Bone marrow (tissue), 2 donors: ENCODE measurements at places on chromosomes 5 and 9.

GRCh38 chr9:73137914-73138313 lies 13.8 kb upstream of the ANXA1 start:
- DNase-seq = no peak

GRCh38 chr5:133242221-133242835 lies 190.5 kb downstream of the HSPA4 start:
- DNase-seq = no peak

DNA sequence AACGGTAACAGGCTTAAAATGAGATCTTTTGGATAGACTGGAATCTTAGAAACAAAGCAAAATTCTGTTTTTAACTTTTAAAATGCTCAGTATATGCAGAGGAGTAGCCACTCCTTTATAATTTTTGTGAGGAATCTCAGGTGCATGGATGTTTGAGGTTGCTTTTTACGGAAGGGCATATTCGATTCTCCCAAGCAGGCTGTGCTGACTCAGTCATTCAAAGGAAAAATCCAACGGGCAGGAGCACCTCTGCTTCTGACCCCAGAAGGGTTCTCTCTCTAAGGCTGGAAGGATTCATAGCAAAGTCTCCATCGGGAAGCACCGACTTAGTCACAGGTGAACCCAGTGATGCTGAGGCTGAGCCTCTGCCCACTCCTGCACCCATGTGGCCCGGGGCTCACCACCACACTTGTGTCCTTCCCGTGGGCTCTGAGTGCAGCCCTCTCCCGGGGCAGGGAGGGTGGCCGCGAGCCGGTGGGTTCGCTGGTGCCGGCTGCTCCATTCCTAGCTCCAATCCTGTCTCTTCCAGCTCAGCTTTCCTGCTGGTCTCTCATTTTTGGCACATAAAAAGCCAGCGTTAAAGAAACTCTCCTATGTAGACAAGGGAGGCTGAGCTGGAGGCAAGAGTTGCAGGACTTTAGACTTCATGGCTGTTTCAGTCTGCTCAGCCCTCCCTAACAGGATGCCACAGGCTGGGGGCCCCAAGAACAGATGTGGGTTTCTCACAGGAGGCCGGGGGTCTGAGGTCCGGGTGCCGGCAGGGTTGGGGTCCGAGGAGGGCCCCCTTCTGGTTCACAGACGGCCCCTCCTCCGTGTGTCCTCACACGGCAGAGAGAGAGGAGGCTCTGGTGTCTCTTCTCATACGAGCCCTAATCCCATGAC lies 135.6 kb upstream of the LPCAT1 start:
- DNase-seq = no peak

- DNase-seq = no peak
These were observed 24.4 kb upstream of the VDAC1 start for GRCh38 chr5:134029156-134029555.

GRCh38 chr9:104177003-104177611 lies 83.0 kb downstream of the SMC2 start:
- no peak for DNase-seq

DNA sequence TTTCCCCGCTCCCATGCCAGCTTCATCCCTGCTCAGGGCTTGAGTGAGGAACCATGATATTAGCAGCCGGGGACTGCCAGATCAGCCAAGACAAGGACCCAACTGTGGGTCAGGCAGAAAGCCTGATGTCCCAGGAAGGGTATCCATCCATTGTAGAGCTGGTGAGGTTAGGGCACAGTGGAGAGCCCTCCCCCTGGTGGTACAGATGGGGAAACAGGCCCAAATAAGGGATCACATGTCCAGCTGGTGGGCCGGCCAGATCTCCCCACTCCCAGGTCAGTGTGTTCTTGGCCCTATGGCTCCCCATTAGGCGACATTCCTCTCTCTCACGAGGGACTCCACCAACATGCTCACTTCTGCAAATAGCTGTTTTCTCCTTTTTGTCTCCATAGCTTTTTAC lies 9.0 kb downstream of the CDX1 start:
- no peak for DNase-seq

DNA sequence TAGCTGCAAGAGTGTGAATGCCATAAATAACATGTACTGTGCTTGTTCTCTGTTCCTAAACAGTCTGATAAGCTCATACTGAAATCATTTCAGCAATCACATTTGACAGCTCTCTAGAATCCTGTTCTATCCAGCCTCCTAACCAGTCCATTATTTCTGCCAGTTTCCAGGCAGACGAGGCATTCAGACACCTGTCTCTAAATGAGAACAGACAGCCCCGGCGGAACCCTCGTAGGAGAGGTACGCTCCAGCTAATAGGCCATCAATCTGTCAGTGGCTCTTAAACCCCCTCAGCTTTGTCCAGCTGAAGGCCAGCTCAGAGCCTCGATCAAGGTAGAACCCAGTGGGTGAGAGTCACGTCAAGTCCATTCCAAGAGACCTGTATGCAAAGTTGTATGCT lies 272.3 kb downstream of the GLIS3 start:
- no peak for DNase-seq

GRCh38 chr5:111857623-111858022 lies 100.6 kb upstream of the NREP start:
- no peak for DNase-seq

GRCh38 chr9:38352530-38353328 lies 39.8 kb upstream of the ALDH1B1 start:
- DNase-seq = no peak

DNA sequence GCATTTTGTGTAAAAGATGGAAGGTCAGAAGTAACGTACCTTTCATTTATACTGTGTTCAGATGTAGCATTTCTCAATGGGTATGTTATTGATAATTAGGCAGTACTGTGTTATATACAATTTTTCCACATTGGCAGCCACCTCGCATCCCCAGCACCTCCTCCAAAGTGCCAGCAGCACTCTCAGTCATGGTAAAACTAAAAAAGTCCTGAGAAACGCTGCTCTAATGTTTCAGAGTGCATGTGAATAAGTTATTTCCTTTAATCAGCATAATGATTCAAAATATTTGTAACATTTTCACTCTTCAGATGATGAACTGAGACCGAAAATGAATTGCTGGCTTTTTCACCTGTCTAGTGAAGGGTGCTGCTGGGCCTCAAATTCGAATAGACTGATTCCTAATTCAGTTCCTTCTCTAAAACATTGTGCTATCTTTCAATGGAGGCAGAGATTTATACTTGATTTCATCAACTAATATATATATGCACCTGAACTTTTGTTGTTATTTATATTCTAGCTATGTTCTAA lies 79.9 kb upstream of the ANKRD55 start:
- no peak for DNase-seq

- no peak for DNase-seq
These were observed 518.9 kb downstream of the CTNND2 start for GRCh38 chr5:11385251-11385900.

GRCh38 chr5:143488381-143488780 lies 84.9 kb upstream of the NR3C1 start:
- DNase-seq = no peak

DNA sequence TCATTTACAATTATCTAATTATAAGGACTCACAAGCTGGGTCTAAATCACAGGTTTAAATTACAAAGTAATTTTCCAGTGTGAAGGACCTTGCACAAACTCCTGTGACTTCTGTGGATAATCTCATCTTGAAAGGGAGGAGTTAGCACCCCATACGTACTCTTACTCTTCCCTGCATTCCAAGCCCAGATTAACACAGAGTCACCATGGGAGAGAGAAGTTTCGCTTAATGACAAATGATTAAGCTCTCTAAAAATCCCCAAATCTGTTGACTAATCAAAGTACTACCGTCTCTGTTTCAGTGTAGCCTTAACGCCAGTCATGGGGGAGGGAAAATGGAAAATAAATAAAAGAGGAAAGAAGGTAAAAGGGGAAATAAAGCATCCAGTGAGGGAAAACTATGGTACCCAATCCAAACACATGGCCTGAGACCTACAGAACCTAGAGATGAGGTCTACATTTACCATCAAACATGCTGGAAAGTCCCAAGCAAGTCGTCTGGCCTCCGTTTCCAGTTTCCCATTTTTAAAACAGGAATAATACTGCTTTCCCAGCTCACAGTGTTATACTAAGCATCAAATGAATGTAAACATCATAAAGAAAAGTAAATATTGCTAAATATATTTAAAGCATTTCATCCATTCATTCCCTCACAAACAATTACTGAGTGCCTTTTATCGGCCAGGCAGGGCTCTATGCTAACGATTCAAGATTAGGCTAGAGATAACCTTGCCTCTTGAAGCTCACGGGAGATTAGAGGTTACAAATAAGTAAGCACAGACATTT lies 63.2 kb downstream of the PCA3 start:
- no peak for DNase-seq

- no peak for DNase-seq
These were observed 476.6 kb upstream of the TNC start for GRCh38 chr9:115594557-115594956.

DNA sequence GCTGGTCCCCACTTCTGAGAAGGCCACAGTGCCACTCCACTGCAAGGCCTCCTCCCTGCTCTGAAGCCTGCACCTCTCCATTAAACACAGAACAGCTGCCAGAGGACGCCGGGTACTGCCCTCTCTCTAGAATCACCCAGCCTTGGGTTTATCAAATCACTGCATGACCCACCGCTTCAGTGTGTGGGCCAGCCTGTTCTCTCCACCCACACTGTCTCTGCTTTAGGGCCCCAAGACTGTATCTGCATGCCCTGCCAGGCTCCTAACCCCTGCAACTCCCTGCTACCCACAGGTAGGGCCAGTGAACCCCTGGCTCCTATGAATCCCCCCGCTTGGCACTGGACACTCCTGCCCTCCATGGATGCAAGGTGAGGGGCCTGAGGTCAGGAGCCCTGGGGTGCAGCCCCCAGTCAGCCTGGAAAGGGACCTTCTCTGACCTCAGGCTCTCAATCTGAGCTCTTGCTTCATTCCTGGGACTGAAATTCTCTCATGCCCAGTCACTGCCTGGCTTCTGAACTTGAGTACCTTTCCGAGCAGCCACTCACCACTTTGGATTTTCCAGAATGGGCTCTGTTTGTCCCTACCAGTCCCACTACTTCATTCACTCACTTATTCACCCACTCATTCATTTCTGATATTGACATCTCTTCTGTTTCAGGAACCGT lies 206.3 kb downstream of the GABBR2 start:
- no peak for DNase-seq
